Uterus (tissue), 4 donors: ENCODE measurements at places on chromosomes 12 and 14. TPM values are rescaled to one million over a fixed set of nuclear protein-coding genes. Genes with fewer than 3 reads are reported as not detected.

Gene SLC6A15
- 6.2 TPM for total RNA-seq

GRCh38 chr12:31582155-31582554 lies 8.8 kb downstream of the DENND5B start:
- H3K4me3 ChIP-seq, result no peak overlapping the region
- H3K27ac ChIP-seq, result no peak overlapping the region
- DNase-seq, result no peak
- no peaks in the 10 kb centered on the region for H3K36me3 ChIP-seq
- no peaks in the 10 kb centered on the region for H3K27me3 ChIP-seq
- no peaks in the 10 kb centered on the region for H3K4me1 ChIP-seq

Gene LRRC9
- total RNA-seq, result not detected

- no peak for DNase-seq
- no peaks in the 10 kb centered on the region for H3K36me3 ChIP-seq
- H3K27me3 ChIP-seq, result no peaks in the 10 kb centered on the region
- no peak overlapping the region for H3K4me3 ChIP-seq
These were observed 58.3 kb upstream of the DYRK2 start for GRCh38 chr12:67590149-67590790.

DNA sequence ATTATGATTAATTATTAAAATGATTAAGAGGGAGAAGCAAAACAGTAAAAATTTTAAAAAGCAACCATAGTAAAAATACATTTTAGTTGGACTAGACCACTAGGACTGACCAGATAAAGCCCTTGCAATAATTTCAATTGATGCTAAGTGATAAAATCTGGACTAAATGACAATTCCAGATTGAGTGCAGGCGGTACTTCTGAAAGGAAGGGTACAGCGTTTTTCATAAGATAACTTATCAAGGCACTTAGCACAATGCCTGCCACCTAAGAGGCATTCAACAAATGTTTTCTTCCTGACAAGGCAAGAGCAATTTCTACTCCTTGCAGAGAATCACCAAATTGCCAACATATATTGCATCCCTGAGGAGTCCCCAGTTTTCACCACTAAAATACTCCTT lies 37.7 kb upstream of the OAS1 start:
- no peak for DNase-seq
- no peaks in the 10 kb centered on the region for H3K4me1 ChIP-seq
- H3K4me3 ChIP-seq, result no peak overlapping the region
- H3K36me3 ChIP-seq, result no peaks in the 10 kb centered on the region
- no peaks in the 10 kb centered on the region for H3K27me3 ChIP-seq
